ENCODE measurements at places on chromosomes 6 and 20.
A peak's percentile ranks its signal among the peaks of the same experiment; 100 is the strongest.

- DNase-seq: peak; percentile 67
Measured at GRCh38 chr6:98845211-98846020, 11.0 kb downstream of the POU3F2 start.

DNA sequence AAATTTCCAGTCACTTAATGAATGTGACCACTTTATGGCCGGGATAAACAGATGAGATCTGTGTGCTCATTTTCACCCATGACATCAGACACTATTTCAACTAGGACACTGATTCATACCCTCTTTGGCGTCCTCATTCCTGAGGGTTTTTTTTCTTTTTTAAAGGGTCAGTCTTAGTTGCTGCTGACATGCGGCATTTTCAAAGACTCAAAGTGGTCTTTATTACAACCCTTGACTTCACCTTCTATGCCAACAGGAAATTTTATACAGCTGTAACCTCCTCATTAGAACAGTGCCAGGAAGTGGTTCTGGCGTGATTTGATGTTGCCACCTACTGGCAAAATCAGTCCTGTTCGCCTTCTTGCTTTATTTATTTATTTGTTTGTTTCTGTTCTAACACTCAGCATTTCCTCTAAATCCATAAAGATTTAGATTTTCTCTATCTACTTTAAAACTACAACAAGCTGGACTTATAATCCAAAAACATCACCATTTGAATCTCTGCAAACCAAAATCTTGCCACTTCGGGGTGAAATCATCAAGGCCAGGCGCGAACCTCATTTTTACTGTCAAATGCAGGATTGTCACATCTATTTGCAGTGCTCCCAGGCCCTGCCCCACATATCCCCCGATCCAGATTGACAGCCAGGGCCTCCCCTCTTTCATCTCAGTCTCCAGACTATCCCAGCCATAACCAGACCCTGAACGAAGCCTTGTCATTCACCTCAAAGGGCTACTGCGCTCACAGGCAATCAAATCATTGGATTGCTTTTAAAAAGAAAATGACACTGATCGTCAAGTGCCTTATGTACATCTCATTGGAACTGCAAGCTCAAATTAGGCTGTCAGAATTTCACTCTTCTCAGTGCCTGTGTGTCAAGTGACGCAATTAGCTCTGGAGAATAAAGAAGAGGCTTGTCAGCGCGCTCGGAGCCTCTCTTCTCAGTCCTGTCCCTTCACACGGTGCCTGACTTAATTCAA is 77.5 kb downstream of the C6orf118 start:
- peak; percentile 33 for DNase-seq

- DNase-seq: no peak
Measured at GRCh38 chr6:125792680-125793079, 1.9 kb downstream of the NCOA7 start.

GRCh38 chr6:34981366-34981765 is 92.3 kb downstream of the ANKS1A start:
- DNase-seq: no peak

DNA sequence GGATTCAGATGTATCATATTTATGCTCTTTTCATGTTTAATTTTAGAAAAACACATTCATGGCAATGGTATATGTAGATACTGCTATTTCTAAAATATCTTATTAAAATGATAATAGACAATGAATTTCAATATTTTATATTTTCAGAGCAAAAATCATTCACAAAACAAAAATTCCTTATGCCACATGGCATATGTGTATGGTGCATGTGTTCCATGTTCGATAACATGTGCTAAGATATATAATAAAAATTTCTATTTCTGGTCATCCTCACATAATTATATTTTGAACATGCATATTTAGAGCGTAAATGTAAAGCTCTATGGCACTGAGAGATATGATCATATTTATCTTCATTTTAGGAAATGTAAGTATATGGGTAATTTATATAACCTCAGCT is 606.2 kb upstream of the AGPAT4 start:
- DNase-seq: no peak

- DNase-seq: no peak
Measured at GRCh38 chr20:19991854-19992253, 25.3 kb upstream of the NAA20 start.

- DNase-seq: peak; percentile 87
Measured at GRCh38 chr20:19688031-19688806, 69.8 kb upstream of the RIN2 start.

- DNase-seq: no peak
Measured at GRCh38 chr6:144195671-144196270, 45.5 kb downstream of the STX11 start.

DNA sequence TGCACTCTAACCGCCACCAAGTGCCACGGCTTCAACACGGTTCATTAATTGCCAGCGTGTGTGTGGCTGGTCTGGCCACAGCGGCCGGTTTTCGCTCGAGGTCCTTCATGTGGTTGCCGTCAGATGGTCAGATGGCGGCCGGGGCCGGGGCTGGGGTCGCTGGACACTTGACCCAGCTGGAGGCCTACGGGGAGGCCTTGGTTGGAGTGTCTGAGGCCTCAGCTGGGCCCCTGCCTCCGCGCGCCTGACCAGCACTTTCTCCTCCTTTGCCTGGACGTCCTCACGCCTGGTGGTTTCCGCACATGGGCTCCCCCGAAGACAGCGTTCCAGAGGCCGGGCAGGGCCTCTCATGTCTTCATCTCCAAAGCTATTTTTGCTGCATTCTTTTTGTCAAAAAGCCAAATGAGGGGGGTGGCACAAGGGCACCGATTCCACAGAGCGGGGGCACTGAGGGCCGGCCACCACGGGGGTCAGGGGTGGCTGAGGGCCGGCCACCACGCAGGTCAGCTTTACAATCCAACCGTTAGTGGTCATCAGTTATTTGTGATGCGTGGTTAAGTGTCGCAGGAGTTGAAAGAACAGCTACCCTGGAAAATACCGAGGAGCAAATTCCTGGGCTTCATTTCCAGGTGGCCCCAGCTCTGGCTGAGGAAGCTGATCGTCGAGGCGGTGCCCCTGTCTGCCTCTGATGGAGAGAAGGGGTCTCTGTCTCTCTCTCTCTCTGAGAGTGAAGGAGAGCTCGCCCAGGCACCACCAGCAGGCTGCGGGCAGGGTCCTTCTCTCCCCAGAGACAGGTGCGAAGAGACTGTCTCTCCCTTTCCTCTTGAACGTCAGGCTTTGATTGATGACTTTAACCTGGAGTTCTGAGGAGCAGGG is 50.5 kb upstream of the FRMD1 start:
- DNase-seq: no peak

DNA sequence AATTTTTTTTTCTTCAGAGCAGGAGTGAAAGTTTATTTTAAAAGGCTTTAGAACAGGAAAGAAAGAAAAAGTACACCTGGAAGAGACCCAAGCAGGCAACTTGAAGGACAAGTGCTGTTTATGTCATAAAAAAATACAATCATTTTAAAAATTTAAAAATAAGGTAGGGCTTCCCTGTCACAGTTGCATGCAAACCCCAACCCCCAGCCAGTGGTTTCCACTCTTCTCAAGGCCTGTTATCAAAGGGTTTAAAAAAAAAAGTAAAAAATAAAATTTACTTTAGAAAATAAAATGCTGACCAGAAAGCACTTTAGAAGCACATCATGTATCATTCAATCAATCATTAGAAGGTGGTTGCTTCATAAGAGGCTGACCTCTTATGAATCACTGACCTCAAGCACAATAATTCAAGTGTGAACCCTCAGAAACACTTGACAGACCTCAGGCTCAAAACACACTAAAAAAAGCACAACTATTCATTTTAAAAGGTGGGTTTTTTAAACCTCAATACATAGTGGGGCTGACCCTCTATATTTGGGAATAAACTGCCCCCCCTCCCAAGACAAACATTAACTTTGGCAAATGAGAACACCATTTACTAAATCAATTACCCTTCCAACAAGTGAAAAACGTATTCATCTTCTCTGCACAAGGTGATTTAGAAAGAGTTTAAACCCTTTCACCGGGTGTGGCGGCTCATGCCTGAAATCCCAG is 15.6 kb downstream of the ILRUN start:
- DNase-seq: peak; percentile 47

- DNase-seq: no peak
Measured at GRCh38 chr6:132931936-132932514, 117.7 kb downstream of the RPS12 start.
